ENCODE measurements at places on chromosomes 3 and 15.

GRCh38 chr15:47334805-47335535 is 382.3 kb upstream of the SEMA6D start:
- DNase-seq = no peak

DNA sequence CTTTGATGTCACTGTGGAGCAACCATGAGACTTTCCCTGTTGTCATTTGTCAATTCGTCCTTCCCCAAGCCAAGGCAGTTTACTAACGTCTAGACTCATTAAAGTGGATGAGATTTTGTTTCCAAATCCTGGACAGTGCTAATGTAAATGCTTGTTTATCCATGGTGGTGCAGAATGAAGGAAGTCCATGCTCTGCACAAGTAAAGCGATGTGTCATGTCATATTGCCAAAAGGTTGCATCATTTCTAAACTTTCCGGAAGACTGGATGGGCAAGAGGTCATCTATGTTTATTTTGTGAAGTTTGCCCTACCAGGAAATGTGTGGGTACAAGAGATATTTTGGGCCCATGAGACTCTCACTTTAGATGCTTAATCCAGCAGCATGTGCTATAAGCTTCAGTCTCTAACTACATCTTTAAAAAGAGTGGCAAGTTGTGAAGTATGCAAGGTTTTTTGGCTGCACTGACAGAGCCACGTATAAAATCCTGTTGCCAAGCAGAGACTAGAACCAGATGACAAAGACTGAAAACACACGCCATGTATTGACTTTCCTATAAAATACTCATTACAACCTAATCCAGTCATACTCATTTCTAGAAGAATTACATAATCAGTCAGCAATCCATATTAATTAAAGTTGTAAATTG is 72.1 kb upstream of the FNDC3B start:
- no peak for DNase-seq

GRCh38 chr3:193711523-193711963 is 118.5 kb downstream of the OPA1 start:
- DNase-seq = no peak

- no peak for DNase-seq
Measured at GRCh38 chr15:70127288-70127746, 29.6 kb upstream of the TLE3 start.

- DNase-seq = no peak
Measured at GRCh38 chr15:68274201-68274848, 3.2 kb upstream of the FEM1B start.

- no peak for DNase-seq
Measured at GRCh38 chr3:30586096-30586805, 20.1 kb upstream of the TGFBR2 start.

DNA sequence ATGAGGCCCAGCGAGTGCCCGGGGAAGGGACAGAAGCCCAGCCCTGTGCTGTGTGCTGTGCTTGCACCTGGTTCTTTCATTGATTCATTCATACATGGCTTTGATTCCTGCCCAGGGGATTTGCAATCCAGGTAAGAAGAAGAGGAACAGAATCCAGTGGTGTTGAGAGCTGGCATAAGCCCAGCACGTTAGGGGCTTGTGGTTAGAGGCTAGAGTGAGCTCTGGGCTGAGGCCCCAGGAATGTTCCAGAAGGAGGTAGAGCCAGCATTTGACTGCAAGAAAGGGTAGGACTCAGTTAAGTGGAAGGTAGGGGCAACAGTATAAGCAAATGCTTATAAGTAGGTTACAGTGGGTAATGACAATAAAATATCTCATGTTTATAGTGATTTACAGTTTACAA is 2.3 kb downstream of the VWA5B2 start:
- no peak for DNase-seq

- no peak for DNase-seq
Measured at GRCh38 chr15:53351373-53351772, 408.1 kb downstream of the WDR72 start.

DNA sequence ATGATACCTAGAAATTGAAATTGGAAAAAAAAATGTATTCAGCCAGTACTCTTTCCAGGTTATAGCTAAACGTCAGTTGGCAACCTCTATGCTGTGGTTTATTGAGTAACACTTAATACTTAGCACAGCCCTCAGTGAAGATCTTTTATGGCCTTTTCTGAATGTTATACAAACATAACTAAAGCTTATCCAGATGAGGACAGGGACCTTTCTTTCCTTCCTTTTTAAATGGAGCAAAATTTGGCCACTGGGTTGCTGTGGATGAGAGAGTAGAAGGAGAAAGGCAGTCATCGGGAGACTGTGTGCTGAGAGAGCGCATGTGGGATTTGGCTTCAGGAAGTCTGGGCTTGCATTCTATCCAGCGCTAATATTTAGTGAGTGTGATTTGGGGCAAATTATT is 36.1 kb downstream of the IGF1R start:
- DNase-seq = no peak

Data from stimulated activated CD4-positive, alpha-beta T cell treated with anti-CD3 and anti-CD28 coated beads, TNF-alpha, amount 100 ng/mL, for 24 hours (primary cell).